Activated naive CD8-positive, alpha-beta T cell treated with anti-CD3 and anti-CD28 coated beads, Interleukin-2, amount 10 ng/mL, durations not matched to agents 7 days and 5 days (primary cell): ENCODE measurements at places on chromosomes 12 and 14. TPM values are rescaled to one million over a fixed set of nuclear protein-coding genes. Genes with fewer than 3 reads are reported as not detected.

OR11H7 gene
- total RNA-seq: not detected

FBLN5 gene
- total RNA-seq: 2.4 TPM

ASPG gene
- total RNA-seq: not detected

ITGA7 gene
- total RNA-seq: 4.1 TPM

RFX4 gene
- not detected for total RNA-seq

TMTC1 gene
- not detected for total RNA-seq

KCNC2 gene
- not detected for total RNA-seq

AKAP6 gene
- total RNA-seq: 1.8 TPM

ADCY4 gene
- total RNA-seq: 6.3 TPM

CCDC198 gene
- total RNA-seq: not detected

CMKLR1 gene
- 0.82 TPM for total RNA-seq

RERG gene
- total RNA-seq: not detected

CHGA gene
- not detected for total RNA-seq

SERPINA1 gene
- total RNA-seq: not detected

ENDOU gene
- total RNA-seq: not detected

ACACB gene
- 21.4 TPM for total RNA-seq

EGLN3 gene
- 14.4 TPM for total RNA-seq

AMHR2 gene
- not detected for total RNA-seq

CCDC175 gene
- total RNA-seq: not detected

OSGEP gene
- 65.3 TPM for total RNA-seq

LHX5 gene
- not detected for total RNA-seq
